ENCODE measurements at places on chromosomes 6 and 20. TPM values are rescaled to one million over a fixed set of nuclear protein-coding genes. Genes with fewer than 3 reads are reported as not detected.

RAET1G gene
- not detected for total RNA-seq

SLC22A16 gene
- total RNA-seq: not detected

PCED1A gene
- 81.1 TPM for total RNA-seq

DOK5 gene
- total RNA-seq: 0.24 TPM

ESR1 gene
- total RNA-seq: not detected

SPINT4 gene
- not detected for total RNA-seq

BTN1A1 gene
- 1.6 TPM for total RNA-seq

GRCh38 chr6:134324766-134325165, 6.9 kb upstream of the SGK1 start:
- no peak overlapping the region for H3K4me3 ChIP-seq
- no peak for DNase-seq
- H3K27ac ChIP-seq: no peak overlapping the region
- H3K4me1 ChIP-seq: peaks cover 11% of the 10 kb centered on the region
- H3K27me3 ChIP-seq: peaks cover 4% of the 10 kb centered on the region
- peaks cover 1% of the 10 kb centered on the region for H3K36me3 ChIP-seq

DNA sequence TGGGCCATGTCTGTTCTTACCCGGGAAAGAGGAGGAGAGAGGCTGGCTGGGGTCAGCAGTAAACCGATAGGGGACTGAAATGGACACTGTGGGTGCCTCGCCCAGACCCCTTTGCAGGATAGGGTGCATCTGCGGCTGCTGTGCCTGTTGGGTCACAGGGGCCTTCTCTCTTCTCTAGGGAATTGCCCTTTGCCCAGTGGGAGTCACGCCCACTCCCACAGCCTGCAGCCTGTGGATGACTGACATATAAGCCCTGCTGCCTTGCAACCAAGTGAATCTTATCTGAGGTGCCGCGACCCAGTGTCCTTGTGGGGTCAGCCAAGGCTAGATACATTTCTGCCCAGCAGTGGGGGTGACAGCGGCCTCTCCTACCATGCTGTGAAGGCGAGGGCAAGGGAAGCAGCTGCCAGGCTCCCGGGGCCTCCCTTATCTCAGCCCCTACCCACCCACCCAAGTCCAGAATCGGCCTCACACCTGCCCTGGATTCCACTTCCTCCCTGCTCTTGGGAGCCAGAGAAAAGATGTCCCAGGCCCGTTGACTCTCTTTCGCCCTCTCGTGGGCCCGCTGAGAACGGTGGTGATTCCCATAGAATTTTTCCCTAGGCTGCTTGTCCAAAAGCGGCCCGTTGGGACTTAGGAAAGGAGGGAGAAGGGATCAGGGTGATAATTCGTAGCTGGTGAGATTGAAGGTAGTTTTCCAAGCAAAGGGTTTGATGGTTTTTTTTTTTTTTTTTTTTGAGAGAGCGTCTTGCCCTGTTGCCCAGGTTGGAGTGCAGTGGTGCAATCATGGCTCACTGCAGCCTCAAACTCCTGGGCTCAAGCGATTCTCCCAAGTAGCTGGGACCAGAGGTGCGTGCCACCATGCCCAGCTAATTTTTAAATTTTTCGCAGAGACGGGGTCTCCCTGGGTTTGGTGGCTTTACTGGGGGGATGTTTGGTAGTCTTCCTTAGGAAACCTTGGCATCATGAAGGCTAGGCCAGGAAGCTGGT, 76.4 kb upstream of the RNF24 start:
- no peak overlapping the region for H3K27ac ChIP-seq
- no peaks in the 10 kb centered on the region for H3K36me3 ChIP-seq
- H3K4me1 ChIP-seq: peaks cover 2% of the 10 kb centered on the region
- no peak overlapping the region for H3K4me3 ChIP-seq
- H3K27me3 ChIP-seq: peaks cover 2% of the 10 kb centered on the region

GRCh38 chr20:58822149-58822548, 28.6 kb downstream of the GNAS-AS1 start:
- no peak for DNase-seq
- peaks cover 5% of the 10 kb centered on the region for H3K4me1 ChIP-seq
- no peak overlapping the region for H3K27ac ChIP-seq
- no peak overlapping the region for H3K4me3 ChIP-seq

GRCh38 chr6:53651205-53651763, 14.3 kb downstream of the KLHL31 start:
- DNase-seq: peak; percentile 20
- peaks cover 11% of the 10 kb centered on the region for H3K27me3 ChIP-seq
- H3K4me3 ChIP-seq: peak overlapping the region; percentile 84
- H3K36me3 ChIP-seq: no peaks in the 10 kb centered on the region
- no peaks in the 10 kb centered on the region for H3K4me1 ChIP-seq

- peak overlapping the region; percentile 98 for H3K27ac ChIP-seq
- H3K36me3 ChIP-seq: peaks cover 11% of the 10 kb centered on the region
- H3K4me3 ChIP-seq: peak overlapping the region; percentile 97
- H3K4me1 ChIP-seq: peaks cover 30% of the 10 kb centered on the region
- no peak for DNase-seq
- H3K27me3 ChIP-seq: no peaks in the 10 kb centered on the region
These were observed 950 bp downstream of the KCTD20 start for GRCh38 chr6:36443471-36444428.

DNA sequence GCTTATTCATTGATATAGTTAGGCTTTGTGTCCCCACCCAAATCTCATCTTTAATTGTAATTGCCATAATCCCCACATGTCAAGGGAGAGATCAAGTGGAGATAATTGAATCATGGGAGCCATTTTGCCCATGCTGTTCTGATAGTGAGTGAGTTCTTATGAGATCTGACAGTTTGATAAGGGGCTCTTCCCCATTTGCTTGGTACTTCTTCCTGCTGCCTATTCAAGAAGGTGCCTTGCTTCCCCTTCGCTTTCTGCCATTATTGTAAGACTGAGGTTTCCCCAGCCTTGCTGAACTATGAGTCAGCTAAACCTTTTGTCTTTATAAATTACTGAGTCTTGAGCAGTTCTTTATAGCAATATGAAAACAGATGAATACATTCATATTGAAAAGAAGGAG, 45.6 kb downstream of the CENPW start:
- H3K27ac ChIP-seq: no peak overlapping the region
- no peaks in the 10 kb centered on the region for H3K27me3 ChIP-seq
- H3K4me1 ChIP-seq: no peaks in the 10 kb centered on the region
- H3K36me3 ChIP-seq: peaks cover 1% of the 10 kb centered on the region
- no peak for DNase-seq
- no peak overlapping the region for H3K4me3 ChIP-seq

- no peaks in the 10 kb centered on the region for H3K27me3 ChIP-seq
- no peak overlapping the region for H3K4me3 ChIP-seq
- peaks cover 4% of the 10 kb centered on the region for H3K4me1 ChIP-seq
- no peak overlapping the region for H3K27ac ChIP-seq
- peaks cover 1% of the 10 kb centered on the region for H3K36me3 ChIP-seq
- DNase-seq: no peak
These were observed 42.0 kb upstream of the SLC2A12 start for GRCh38 chr6:134094441-134094840.

- peaks cover 5% of the 10 kb centered on the region for H3K27me3 ChIP-seq
- H3K27ac ChIP-seq: no peak overlapping the region
- H3K36me3 ChIP-seq: peaks cover 5% of the 10 kb centered on the region
- DNase-seq: peak; percentile 76
- peaks cover 5% of the 10 kb centered on the region for H3K4me1 ChIP-seq
These were observed 3.7 kb downstream of the OGFR start for GRCh38 chr20:62808211-62808865.

GRCh38 chr6:5968817-5969734, 37.6 kb downstream of the NRN1 start:
- H3K27me3 ChIP-seq: peaks cover 8% of the 10 kb centered on the region
- H3K36me3 ChIP-seq: no peaks in the 10 kb centered on the region
- DNase-seq: no peak
- no peaks in the 10 kb centered on the region for H3K4me1 ChIP-seq
- H3K27ac ChIP-seq: no peak overlapping the region
- H3K4me3 ChIP-seq: no peak overlapping the region

DNA sequence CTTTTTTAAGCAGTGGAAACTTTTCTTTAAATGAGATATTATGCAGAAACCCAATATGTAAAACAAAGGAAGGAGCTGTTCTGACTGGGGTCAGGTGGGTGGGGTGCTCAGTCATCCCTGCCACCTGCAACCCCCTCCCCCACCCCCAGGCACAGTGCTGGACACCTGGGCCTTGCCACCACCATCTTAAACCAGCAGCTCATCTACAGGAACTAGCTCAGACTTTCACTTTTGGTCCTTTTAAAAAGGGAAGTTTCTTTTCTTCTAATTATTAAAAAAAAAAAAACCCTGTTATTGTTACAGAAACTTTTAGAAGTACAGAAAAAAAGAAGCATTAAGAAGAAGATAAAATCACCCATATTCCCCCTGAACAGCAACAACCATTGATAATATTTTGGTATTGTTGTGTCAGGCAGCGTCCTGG, 37.1 kb downstream of the PPP1R16B start:
- H3K36me3 ChIP-seq: no peaks in the 10 kb centered on the region
- no peaks in the 10 kb centered on the region for H3K4me1 ChIP-seq
- no peak for DNase-seq
- H3K4me3 ChIP-seq: no peak overlapping the region

GRCh38 chr20:51085769-51086168, 62.9 kb upstream of the KCNG1 start:
- H3K4me1 ChIP-seq: peaks cover 8% of the 10 kb centered on the region
- no peak overlapping the region for H3K4me3 ChIP-seq
- DNase-seq: no peak
- H3K27ac ChIP-seq: no peak overlapping the region
- no peaks in the 10 kb centered on the region for H3K36me3 ChIP-seq

- H3K4me3 ChIP-seq: peak overlapping the region; percentile 96
- peaks cover 37% of the 10 kb centered on the region for H3K4me1 ChIP-seq
- peak; percentile 18 for DNase-seq
- H3K36me3 ChIP-seq: peaks cover 4% of the 10 kb centered on the region
- H3K27me3 ChIP-seq: peaks cover 13% of the 10 kb centered on the region
- peak overlapping the region; percentile 88 for H3K27ac ChIP-seq
These were observed 663 bp downstream of the FYN start for GRCh38 chr6:111872401-111873177.

DNA sequence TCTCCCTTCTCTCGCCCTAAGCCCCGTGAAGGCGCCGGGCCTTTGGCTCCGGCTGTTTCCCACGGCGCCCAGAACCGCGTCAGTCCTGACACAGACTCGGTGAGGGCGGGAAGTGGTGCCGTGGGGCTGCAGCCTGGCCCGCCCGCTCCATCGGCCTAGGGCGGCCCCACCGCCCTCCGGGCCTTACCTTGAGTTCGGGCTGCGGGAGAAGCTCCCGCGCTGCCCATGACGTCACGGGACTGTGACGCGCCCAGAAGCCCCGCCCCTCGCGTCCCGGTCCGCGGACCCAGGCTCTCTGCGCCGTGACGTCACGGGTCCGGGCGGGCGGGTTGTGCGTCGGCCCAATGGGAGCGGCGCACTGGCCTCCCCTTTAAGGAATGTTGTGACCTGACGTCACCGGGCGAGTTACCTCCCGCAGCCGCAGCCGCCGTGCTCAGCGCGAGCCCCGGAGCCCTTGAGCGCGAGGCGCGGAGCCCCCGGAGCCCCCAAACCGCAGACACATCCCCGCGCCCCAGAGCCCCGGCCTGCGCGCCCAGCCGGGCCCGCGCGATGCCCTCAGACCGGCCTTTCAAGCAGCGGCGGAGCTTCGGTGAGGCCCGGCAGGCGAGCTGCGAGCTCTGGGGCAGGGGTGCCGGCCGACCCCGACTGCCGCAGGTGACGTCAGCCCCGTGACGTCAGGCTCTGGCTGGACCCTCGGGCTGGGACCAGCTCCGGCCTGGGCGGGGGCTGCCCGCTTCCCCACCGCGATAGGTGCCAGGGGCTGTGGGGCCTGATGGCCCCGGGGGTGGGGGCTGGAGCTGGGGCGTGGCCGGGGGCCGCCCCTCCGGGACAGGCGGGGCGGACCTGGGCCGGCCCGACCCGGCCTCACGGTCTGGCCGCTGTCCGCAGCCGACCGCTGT, at the start of gene MAP1LC3A:
TSS of gene MAP1LC3A (plus strand) at position 399 of the 899 bp plus-strand sequence. CDS start at position 550, 151 bp downstream.
- peak; percentile 98 for DNase-seq
- H3K4me1 ChIP-seq: peaks cover 6% of the 10 kb centered on the region
- H3K27ac ChIP-seq: peak within 1 kb of the TSS; percentile 96

DNA sequence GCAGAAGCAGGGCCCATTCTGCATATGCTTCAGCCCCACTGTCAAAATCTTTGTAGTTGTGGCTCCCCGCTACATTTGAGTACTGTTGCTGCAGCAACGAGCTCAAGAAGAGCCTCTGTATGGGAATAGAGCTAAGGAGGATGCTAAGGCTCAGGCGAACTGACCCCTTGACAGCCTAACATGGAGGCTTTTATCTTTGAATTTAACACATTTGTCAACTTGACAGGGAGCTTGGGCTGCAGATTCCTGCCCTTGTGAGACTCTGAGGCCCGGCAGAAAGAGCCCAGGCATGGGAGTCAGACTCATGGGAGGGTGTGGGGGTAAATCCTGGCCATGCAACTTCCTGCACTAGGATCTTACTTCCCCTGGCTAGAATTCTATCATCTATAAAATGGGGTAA, 278.7 kb upstream of the CITED2 start:
- H3K27ac ChIP-seq: no peak overlapping the region
- H3K4me1 ChIP-seq: peaks cover 32% of the 10 kb centered on the region
- no peak overlapping the region for H3K4me3 ChIP-seq
- H3K27me3 ChIP-seq: no peaks in the 10 kb centered on the region
- no peak for DNase-seq
- H3K36me3 ChIP-seq: no peaks in the 10 kb centered on the region

- no peak overlapping the region for H3K4me3 ChIP-seq
- no peaks in the 10 kb centered on the region for H3K27me3 ChIP-seq
- peaks cover 9% of the 10 kb centered on the region for H3K4me1 ChIP-seq
These were observed 159.8 kb downstream of the PLCB1 start for GRCh38 chr20:8291873-8292272.

DNA sequence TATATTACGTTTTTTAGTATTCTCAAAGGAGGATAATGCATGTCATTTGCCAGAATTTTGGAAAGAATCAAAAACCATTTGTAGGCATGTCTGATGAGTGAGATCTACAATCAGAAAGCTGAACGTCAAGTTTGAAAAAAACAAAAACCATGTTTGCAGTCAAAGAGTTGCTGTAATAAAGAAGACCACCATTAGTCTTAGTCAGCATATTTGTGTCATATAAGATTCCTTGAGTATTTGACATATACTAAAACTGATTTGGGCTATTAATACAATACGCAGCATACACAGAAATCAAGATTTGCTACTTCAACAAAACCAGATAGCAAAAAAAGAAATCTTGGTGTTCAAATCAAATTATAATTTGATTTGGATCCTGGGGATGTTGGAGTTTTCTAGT, 247.5 kb downstream of the SAMD5 start:
- H3K36me3 ChIP-seq: peaks cover 2% of the 10 kb centered on the region
- H3K27me3 ChIP-seq: no peaks in the 10 kb centered on the region
- H3K27ac ChIP-seq: no peak overlapping the region
- no peak for DNase-seq

GRCh38 chr20:17565169-17565845, 4.6 kb upstream of the DSTN start:
- H3K27ac ChIP-seq: no peak overlapping the region
- no peak for DNase-seq
- no peak overlapping the region for H3K4me3 ChIP-seq

GRCh38 chr6:119187596-119187995, 109.1 kb upstream of the FAM184A start:
- H3K4me1 ChIP-seq: no peaks in the 10 kb centered on the region
- no peak overlapping the region for H3K4me3 ChIP-seq
- H3K27me3 ChIP-seq: no peaks in the 10 kb centered on the region
- H3K27ac ChIP-seq: no peak overlapping the region
- no peak for DNase-seq
- peaks cover 8% of the 10 kb centered on the region for H3K36me3 ChIP-seq

GRCh38 chr20:61847420-61847748, 218.3 kb downstream of the TAF4 start:
- no peaks in the 10 kb centered on the region for H3K27me3 ChIP-seq
- DNase-seq: no peak
- no peak overlapping the region for H3K27ac ChIP-seq
- no peak overlapping the region for H3K4me3 ChIP-seq
- H3K36me3 ChIP-seq: no peaks in the 10 kb centered on the region
